ENCODE measurements at places on chromosomes 7 and 10.

GRCh38 chr10:36038316-36038955 lies 396.3 kb upstream of the FZD8 start:
- DNase-seq = no peak

- no peak for DNase-seq
These were observed 67.5 kb downstream of the DNAJC12 start for GRCh38 chr10:67770537-67770936.

- no peak for DNase-seq
These were observed 33.6 kb upstream of the RELN start for GRCh38 chr7:104023100-104023499.

DNA sequence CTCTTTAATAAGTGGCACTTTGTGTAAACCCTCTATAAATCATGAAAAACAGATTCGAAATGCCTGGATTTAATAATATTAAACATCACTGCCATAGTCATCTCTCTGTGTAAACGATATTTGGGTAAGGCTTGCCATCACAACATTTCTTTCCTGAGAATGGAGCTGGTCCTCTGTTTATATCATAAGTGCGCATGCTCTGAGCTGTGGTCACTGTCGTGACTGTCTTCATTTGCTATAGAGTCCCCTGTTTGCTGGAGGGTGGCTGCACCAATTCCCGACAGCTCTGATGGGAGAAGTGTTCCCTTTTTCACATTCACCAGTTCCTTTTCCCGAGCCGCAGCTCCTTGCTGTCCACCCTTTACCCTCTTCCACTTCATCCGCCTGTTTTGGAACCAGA lies 50.4 kb upstream of the AGMO start:
- DNase-seq = no peak

- DNase-seq = no peak
These were observed 30.1 kb upstream of the CDHR3 start for GRCh38 chr7:105932835-105933477.

- no peak for DNase-seq
These were observed 110.3 kb downstream of the ADRA2A start for GRCh38 chr10:111187096-111187495.

- DNase-seq = no peak
These were observed 65.4 kb upstream of the CCAR1 start for GRCh38 chr10:68655620-68656126.

DNA sequence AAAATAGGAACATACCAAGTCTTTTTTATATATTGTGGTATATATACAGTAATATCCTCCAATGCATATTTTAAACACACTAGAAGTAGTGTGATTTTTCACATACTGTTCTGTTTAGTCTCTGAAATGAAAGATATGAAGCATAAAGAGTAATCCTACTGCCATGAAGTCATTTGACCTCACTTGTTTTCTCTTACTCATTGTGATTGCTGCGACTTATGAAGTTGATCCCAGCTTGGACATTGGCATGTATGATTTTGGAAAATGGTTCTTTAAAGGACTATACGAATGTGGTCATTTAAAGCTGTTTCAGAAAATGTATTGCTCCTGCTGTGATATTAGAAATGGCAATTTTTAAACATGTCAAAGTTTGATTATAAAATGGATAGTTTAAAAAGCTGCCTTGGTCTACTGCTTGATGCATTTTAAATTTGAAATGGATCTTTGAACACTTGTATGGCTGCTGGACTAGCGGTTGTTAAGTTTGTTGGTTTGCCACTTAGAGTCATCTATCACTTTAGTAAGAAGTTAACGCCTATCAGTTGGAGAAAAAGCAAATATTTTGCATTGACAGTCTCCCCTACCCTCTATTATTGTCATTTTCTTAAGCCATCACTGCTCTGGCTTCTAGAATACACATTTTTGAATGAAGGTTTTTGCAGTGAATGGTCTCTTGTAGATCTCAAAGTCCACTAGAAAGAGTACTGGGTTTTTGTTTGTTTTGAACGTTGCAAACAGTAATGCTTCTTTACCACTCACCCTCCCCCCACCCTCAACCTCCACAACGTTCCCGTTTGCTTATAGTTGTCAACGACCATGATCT lies 881 bp upstream of the PCGF5 start:
- DNase-seq = no peak

DNA sequence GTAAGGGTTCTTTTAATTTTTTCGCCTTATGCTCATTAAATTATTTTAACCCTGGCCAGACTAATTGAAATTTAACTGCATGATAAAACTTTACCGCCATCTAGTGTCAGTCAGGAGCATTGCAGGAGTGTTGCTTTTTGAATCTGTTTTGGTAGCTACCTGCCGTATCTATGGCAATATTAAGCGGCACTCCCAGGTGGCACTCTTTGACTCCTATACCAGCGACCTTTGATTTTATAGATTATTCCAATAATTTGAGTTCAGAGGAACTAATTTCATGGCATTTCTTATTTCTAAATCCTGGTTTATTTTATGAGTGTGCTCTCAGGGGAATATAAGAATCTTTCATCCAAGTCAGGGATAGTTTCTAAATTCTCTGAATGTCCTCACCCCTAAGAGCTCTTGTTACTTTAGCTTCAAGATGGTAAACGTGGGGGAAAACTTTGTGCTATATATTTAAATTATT lies 198.9 kb downstream of the REEP3 start:
- DNase-seq = peak; percentile 60

DNA sequence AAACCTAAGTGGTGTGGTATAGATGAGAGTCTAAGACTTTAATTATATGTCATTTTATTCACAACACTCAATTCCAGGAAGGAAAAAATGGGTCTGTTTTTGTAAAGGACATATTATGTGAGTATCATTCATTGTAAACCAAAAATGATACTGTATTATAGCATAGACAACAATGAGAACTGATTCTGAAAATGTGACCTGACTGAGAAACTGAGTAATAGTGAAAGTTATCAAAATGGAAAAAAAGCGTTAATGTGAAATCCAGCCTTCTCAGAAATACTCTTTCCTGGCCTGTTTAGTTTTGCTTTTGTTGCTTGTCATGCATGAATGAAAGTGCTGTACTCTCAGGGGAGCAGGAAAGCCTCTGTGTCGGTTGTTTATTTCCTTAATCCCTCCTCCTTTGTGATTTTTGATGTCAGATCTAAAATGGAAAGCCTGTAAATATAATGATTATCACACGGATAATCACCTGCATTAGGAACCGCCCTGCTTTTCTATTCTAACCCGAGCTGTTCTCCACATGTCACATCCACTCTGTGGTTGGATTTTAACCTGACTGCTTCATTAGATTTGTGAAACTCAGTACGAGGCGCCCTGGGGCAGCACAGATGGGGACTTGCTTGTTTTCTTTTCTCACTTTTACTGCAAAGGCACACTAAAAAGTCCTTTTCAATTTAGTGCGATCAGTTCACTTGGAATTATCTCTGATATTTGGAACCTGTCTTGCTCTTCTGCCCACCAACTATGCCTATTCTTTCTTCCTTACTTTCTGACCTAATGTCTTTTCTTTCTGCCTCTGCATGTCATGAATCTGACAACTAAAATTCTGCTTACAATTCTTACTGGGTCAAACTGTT lies 240.9 kb upstream of the KAT6B start:
- DNase-seq = peak; percentile 61

DNA sequence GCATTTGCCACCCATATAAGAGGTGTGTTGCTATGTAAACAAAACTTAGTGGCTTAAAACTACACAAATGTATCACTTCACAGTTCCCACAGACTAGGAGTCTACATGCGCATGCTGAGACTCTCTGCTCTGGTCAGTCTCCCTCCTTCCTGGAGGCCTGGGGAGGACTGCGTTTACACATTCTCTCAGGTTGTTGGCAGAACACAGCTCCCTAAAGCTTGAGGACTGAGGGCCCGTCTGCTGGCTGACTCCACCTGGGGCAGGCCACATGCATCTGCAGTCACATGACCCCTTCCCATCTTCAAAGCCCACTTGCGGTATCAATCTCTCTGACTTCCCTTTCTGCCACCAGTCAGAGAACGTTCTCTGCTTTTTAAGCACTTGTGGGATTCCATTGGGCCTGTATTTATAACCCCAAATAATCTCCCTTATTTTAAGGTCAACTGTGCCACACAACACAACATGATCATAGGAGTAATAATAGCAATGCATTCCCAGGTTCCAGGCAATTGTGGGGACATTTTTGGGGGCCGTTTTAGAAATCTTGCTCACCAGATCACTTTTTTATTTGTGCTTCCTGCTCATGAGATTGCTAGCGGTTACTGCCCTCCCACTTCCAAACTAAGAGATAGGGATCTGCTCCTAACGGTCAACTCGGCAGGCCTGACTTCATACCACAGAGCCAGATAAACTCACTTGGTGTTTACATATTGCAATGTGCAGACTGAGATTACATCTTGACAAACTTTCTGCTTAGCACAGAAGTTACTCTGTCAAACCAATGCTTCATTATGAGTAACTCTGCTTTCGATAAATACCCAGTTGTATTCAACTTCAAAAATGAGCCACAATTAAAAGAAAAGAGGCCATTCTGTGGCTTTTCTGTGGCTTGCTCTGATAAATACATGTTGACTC lies 96.3 kb downstream of the ALOX5 start:
- peak; percentile 46 for DNase-seq

GRCh38 chr10:11326913-11327616 lies 284.4 kb downstream of the USP6NL start:
- DNase-seq = no peak

DNA sequence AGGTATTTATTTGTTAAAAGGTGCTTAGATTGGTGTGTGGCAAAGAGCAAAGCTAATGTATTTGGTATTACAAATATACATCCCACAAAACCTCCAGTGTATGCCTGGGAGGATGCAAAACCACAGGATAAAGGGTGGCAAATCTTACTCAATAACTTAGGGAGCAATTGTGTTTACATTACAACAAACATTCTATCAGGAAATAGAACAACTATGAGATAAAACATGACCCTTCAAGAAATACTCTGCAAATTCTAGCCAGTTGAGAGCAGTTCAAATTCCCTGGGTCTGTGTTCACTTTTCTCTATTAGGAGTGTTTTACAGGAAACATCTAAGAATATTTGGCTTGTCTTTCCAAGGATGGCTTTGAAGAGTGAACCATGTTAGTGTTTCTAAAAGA lies 64.9 kb downstream of the CUL1 start:
- DNase-seq = no peak

DNA sequence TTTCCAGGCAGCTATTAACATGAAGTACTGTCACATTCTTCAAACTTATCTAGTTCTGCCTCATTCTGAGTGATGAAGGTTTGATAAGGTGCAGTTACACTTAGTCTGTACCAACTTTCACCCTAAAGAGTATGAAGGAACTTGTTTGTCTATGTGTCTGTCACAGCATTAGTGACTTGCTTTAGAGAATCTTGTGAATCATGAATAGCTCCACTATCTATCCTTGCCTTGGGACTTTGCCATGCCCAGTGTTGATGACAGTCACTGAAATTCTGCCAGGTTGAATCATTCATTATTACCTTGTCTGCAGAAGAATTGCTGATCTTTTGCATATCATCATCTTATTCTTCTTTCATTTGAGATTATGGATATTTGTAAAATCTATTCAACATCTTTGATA lies 50.9 kb upstream of the A1CF start:
- DNase-seq = no peak

DNA sequence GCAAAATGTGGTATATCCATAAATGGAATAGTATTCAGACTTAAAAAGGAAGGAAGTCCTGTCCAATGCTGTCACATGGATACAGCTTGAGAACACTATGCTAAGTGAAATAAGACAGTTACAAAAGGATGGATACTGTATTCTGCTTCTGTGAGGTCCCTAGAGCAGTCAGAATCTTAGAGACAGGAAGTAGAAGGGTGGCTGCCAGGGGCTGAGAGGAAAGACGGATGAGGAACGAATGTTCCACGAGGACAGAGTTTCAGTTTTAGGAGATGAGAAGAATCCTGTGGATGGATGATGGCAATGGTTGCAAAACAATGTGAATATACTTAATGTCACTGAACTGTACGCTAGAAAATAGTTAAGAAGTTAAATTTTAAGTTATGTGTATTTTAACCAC lies 3.8 kb downstream of the PRKCQ start:
- peak; percentile 25 for DNase-seq

- DNase-seq = no peak
These were observed 58.0 kb upstream of the CAV2 start for GRCh38 chr7:116441534-116441933.

DNA sequence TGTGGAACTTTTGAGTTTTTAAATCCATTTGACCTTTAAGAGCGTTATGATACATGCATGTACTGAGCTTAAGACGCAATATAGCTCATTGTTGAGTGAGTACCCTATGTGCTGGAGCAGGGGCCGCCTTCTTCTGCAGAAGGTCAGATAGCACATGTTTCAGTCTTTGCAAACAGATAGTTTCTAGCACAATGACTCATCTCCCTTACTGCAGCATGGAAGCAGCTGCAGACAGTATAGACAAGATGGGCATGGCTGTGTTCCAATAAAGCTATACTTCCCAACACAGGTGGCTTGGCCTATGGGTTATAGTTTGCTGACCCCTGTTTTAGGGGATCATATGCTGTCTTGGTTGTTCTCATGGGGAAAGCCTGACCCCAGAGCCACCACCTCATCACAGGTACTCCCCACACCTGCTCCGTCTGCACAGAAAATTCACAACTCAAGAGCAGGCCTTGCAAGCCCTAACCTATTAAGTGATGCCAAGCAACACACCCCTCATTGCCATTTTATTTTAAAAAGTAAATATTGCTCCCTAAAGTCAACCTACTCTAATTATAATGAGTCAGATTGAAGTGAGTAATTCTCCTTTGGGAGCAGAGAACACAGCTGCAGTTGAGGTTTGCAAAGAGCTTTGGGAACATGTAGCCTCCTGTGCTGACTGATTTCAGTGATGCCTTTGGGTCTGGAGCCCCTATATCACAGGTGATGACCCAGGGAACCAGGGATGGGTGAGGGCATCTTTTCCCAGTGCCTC lies 330.1 kb downstream of the PAXIP1 start:
- no peak for DNase-seq

DNA sequence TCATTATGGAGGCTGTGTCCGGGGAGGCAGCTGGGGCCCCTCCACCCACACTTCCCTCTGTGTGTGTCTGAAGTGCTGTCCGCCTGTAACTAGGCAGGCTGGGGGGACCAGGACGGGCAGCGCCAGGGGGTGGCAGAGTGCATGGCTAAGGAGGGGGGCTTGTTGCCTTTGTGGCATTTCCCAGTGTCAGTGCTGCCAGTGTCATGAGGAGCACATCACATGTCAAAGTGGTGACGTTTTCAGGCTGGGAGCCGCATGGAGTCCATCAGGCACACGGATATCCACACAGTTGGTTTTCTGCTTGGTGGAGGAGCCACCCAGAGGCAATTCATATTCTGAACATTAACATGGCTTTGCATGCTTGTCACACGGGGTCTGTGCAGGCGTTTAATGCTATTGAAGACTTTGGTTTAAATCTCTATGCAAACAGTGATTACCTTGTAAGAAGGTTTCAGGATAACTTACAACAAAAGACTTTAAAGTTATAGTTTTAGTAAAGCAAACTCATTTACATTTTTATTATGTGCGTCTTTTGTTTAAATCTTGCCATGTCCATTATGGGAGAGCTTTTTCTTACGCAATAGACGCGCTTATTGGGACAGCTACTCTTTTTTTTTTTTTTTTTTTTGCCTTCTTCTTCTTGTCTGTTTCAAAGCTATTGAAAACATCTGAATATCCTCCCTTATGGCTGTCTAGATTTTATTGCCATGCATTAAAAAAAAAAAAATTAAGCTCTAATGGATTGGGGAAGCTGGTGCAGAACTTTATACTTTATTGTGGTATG lies 52.9 kb downstream of the C10orf67 start:
- no peak for DNase-seq

- no peak for DNase-seq
These were observed 33.9 kb upstream of the SVIL start for GRCh38 chr10:29668628-29669027.

GRCh38 chr7:77308792-77309191 lies 107.4 kb downstream of the GSAP start:
- DNase-seq = no peak

All from stimulated activated CD4-positive, alpha-beta T cell treated with anti-CD3 and anti-CD28 coated beads, Interleukin-4, amount 100 ng/mL, for 24 hours (primary cell).